ENCODE measurements at places on chromosomes 4 and X.
A peak's percentile ranks its signal among the peaks of the same experiment; 100 is the strongest.

GRCh38 chr4:34139346-34139745 is 2105.0 kb downstream of the ARAP2 start:
- no peak for DNase-seq

GRCh38 chr4:137738375-137738990 is 206.2 kb upstream of the PCDH18 start:
- no peak for DNase-seq

GRCh38 chr4:74546057-74546456 is 101.1 kb downstream of the AREG start:
- DNase-seq = no peak

DNA sequence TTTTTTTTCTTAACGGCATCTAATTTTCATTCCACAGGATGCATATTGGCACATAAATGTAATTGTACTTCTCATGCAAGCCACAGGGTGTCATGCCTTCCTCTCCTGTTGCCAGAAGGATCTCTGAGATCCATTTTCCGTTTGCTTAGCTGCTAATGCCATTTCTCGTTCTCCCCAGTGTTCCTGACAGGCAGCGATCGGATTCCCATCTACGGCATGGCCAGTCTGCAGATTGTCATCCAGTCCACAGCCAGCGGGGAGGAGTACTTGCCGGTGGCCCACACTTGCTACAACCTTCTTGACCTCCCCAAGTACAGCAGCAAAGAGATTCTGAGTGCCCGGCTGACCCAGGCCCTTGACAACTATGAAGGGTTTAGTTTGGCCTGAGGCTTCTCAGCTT is 8.9 kb upstream of the NAP1L5 start:
- DNase-seq = peak; percentile 69

GRCh38 chr4:105909787-105910281 is 14.6 kb downstream of the NPNT start:
- DNase-seq = no peak

DNA sequence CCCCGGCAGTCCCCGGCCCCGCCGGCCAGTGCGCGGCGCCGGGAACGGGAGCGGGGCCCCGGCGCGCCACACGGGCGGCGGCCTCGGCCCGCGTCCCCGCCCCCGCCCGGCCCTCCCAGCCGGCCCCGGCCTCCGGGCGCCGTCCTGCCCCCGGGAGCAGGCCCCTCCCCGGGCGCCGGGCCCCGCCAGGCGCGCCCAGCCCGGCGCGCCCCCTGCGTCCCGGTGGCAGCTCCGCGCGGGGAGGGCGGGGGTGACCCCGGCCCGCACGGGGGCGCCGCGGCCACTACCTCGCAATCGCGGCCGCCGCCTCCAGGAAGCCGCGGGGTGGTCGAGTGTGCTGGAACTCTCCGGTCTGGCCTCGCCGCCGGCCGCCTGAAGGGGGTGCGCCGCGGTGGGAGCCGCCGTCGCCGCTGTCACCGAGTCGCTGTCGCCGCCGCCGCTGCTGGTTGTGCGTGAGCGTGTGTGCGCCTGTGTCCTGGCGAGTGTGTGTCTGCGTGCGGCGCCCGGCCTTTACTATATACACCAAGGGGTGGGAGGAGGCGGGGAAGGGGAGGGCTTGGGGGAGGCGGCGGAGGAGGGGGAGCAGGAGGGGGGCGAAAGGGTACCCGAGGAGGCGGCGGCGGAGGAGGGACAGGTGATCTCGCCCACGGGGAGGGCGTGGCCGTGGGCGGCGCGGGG is at the start of gene RAI2:
Gene RAI2 (minus strand): TSS at position 488 of the 678 bp plus-strand sequence. CDS start 59,288 bp downstream, outside the sequence.
- DNase-seq = no peak

GRCh38 chr4:111754003-111754402 is 391.3 kb upstream of the FAM241A start:
- DNase-seq = no peak

DNA sequence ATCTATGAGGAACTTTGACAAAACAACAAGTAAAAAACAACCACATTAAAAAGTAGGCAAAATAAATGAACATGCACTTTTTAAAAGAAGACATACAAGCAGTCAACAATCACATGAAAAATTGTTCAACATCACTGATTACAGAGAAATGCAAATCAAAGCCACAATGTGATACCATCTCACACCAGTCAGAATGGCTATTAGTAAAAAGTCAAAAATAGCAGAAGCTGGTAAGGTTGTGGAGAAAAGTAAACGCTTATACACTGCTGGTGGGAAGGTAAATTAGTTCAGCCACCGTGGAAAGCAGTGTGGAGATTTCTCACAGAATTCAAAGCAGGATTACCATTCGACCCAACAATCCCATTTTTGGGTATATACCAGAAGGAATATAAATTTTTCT is 17.0 kb upstream of the LNX1 start:
- DNase-seq = no peak

DNA sequence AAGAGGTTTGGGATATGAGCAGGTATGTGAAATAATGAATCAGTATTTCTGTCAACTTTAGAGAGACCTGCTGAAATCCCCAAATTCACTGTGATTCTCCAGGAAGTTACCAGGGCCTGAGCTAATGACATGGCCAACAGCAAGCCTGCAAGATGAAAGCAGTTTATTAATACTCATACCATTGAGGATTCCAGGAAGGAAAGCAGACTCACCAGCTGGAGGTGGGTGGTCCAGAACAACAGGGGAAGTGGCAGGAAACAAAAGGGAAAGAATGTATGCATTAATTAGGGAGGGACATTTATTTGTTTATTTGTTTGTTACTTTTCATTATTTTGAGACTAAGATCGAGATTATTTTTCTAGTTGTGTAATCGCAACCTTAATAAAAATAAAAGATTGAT is 196.6 kb upstream of the AGA start:
- no peak for DNase-seq

DNA sequence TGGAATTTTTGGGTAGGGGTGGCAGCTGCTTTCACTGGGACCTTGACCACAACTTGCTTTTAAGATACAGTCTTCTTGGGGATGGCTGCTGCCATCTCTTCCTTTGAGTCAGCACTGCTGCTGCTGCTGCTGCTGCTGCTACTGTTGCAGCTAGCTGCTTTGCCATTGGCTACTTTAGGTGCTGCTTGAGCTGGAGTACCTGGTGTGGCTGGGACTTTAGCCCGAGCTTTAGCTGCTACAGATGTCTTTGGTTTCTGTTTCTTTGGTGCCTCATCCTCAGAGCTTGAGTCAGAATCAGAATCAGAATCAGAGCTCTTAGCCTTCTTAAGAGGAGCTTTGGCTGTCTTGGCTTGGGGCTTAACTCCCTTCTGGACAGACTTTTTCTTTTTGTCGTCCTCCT is 52.2 kb downstream of the FAM9B start:
- no peak for DNase-seq

DNA sequence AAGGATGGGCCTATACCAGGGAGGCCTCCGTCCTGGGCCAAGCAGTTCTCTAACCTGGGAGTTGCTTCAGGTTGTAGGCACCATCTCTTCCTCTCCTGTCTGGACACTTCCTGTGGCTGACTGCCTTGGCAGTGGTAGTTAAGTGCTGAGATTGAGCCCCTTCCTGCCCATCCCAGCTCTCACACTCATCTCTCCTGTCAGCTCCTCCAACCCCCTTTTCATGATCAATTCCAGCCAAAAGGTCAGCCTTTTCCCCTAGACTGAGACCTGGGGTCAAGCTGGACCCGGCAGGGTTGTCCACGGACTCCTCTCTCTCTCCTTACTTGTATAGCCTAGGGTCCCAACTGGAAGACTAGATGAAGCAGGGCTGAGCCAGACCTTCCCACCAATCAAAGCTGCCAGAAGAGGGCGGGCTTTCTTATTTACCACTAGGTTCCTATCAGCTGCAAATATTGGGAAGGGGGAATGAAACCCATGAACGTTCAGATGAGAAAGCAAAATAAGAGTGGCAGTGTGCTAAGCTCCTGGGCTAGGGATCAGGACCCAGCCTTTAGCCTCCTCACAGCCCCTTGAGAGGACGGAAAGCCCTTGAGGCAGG is 34.5 kb downstream of the KDM5C start:
- no peak for DNase-seq

DNA sequence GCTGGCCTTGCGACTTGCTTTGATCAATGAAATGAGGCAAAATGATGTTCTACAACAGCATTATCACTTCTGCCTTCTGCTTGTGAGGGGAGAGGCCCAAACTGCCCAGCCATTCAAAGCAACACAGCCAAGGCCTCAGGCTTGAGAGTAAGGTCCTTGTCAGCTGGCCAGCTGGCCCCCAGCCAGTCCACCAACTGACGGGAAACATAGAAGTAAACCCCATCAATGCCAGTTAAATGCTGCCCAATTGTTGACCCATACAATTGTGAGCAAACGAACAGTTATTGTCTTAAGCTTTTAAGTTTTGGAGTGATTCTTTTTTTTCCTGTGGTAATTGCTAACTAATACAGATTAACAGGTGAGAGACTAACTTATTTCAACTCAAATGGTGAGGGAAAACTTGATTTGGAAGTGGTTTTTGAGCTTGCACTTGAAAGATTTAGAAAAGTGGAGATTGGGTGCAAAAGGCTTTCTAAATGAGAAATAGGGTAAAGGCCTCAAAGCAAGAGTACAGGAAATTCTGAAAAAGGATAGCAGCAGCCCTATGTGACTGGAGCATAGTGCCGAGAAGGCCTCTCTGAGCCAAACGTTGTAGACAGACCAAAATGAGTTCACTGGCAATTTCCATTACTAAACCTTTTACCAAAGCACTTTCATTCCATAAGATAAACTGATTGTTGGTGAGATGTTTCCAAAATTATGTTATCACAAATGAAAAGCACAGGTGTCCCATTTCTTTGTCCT is 66.9 kb downstream of the ARHGEF38 start:
- no peak for DNase-seq

DNA sequence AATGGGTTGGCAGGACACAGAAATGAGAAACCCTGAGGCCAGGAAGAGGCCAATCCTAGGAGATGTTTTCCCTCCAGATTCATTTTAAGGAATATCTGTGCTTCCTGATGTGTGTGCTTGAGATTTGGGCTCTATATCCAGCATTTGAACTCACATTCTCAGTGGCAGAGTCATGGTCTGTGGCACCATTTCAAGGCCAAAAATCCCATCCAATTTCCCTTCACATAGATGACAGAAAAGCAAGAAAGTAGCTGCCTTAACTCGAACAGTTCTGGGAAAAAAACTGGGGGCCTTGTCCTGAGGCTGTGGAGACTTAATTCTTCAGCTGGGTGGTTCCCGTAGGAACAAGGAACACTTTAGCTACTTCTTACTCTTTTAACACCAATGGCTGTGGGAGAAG is 27.4 kb downstream of the TAF7L start:
- DNase-seq = no peak

- DNase-seq = no peak
Observed at GRCh38 chr4:61407642-61408618, 207.8 kb downstream of the ADGRL3 start.

- DNase-seq = no peak
Observed at GRCh38 chr4:35506161-35506560, 738.2 kb downstream of the ARAP2 start.

- DNase-seq = no peak
Observed at GRCh38 chr4:7582313-7583097, 147.8 kb upstream of the PSAPL1 start.

DNA sequence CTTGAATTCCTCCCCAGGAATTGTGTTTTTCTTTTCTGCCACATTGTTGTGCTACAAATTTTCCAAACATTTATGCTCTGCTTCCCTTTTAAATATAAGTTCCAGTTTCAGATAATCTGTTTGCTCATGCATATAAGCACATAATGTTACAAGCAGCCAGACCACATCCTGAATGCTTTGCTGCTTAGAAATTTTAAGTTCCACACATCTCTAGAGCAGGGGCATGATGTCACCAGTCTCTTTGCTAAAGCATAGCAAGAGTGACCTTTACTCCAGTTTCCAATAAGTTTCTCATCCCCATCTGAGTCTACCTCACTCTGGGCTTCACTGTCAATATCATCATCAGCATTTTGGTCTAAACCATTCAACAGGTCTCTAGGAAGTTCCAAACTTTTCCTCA is 932.5 kb downstream of the SH3BGRL start:
- DNase-seq = no peak

- no peak for DNase-seq
Observed at GRCh38 chr4:2942037-2942531, 21.1 kb downstream of the NOP14 start.

GRCh38 chrX:103431316-103431715 is 55.0 kb downstream of the BEX3 start:
- DNase-seq = no peak

GRCh38 chrX:132266583-132267355 is 47.5 kb upstream of the RAP2C start:
- peak; percentile 53 for DNase-seq

DNA sequence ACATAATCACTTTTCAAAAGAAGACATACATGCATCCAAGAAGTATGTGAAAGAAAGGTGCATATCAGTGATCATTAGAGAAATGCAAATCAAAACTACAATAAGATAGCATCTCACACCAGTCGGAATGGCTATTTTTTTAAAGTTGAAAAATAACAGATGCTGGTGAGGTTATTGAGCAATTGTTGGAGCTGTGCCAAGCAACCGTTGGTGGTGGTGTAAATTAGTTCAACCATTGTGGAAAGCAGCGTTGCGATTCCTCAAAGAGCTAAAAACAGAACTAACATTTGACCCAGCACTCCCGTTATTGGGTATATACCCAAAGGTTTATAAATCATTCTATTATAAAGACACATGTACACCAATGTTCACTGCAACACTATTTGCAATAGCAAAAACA is 14.2 kb downstream of the COX7B2 start:
- no peak for DNase-seq

GRCh38 chrX:45126158-45126557 is 74.5 kb downstream of the DIPK2B start:
- no peak for DNase-seq

DNA sequence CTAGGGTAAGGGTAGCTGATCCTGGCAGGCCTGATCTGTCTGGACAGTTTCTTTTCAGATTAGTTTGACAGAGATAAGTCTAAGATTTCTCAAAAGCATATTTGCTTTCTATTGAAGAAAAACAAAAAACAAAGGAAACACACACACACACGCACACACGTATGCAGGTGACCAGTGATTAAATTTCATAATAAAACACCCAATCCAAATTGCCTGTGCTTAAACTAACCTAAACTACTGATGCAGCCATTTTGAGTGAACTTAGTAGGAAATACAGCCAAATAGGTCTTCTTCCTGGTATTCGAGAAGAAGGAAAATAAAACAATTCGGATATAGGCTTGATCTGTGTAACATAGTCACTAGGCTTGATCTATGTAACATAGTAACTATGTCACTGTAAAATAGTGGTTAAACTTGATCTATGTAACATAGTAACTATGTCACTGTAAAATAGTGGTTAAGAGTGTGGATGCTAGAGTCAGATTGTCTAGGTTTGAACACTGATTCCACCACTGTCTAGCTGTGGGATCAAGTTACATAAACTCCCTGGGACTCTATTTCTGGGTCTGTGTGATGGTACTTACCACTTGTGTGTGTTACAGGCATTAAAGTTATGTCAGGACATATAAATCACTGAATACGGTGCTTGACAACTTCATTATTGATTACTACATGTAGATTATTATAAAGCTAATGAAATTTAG is 9.8 kb upstream of the CCNG2 start:
- DNase-seq = no peak

- no peak for DNase-seq
Observed at GRCh38 chr4:94523033-94523580, 71.4 kb downstream of the PDLIM5 start.

- peak; percentile 18 for DNase-seq
Observed at GRCh38 chr4:113052379-113052951, 3.0 kb downstream of the ANK2 start.
